NCI-H2029 treated with DMSO at 0.1 percent for 48 hours (cell line): ENCODE measurements at places on chromosomes 12 and 14.

DNA sequence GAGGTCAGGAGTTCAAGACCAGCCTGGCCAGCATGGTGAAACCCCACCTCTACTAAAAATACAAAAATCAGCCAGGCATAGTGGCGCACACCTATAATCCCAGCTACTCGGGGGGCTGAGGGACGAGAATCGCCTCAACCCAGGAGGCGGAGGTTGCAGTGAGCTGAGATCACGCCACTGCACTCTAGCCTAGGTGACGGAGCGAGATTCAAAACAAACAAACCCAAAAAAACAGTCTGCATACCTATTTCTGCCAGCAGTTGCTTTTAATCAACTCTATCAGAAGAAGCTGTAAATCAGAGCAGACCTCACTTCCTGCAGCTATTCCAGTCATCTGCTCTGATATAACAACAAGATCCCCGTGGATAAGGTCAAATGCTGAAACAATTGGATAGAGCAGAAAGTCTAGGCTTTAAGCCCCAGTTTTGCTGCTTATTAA is 50.5 kb downstream of the LIMA1 start:
- DNase-seq: no peak

GRCh38 chr14:92577321-92577742 is 63.8 kb downstream of the RIN3 start:
- DNase-seq: no peak

- peak; percentile 72 for DNase-seq
These were observed 485.7 kb downstream of the ZFP36L1 start for GRCh38 chr14:68306934-68307789.

DNA sequence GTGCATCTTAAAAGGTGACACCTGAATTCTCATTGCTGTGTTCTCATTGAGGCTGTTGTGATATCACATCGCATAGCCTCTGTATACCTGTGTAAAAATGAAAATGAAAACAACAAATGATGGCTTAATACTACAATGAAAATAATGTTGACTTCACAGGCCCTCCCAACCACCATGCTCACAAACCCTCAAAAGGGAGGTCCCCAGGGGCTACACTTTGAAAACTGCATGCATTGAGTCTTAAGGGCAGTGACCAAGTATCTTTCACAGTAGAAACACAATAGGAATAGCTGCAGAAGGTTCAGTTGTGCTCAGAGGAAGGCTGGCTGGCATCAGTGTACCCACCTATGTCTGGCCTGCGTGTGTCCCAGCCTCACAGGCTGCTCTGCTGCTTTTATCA is 27.6 kb upstream of the KCNK13 start:
- no peak for DNase-seq

DNA sequence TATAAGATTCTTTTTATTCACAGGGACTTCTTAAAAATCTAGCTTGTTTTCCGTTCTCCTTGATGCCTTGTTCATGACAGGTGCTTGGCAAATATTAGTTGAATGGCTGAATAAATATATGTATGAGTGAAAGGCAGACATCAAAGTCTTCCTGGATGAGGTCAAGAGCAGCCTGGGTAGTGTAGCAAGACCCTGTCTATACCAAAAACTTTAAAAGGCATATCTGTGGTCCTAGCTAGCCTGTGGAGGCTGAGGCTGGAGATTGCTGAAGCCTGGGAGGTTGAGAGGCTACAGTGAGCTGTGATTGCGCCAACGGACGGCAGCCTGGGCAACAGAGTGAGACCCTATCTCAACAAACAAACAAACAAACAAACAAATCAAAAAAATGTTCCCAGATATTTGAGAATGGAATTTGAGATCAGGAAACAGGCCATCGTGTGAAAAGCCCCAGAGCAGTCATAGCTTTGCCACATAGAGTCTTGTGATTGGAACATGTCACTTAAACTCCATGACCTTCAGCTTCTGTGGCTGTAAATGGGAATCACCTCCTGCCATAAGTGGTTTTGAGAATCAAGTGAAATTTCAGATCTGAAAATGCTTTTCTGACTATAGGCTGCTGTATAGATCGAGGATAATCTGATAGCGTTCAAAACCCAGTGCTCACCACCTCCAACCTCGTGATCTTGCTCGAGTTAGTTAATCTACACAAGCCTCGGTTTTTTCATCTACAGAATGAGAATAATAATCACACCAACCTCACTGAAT is 64.3 kb downstream of the ZFP36L1 start:
- DNase-seq: no peak

- DNase-seq: no peak
These were observed 165.9 kb downstream of the RBM19 start for GRCh38 chr12:113800201-113800600.

DNA sequence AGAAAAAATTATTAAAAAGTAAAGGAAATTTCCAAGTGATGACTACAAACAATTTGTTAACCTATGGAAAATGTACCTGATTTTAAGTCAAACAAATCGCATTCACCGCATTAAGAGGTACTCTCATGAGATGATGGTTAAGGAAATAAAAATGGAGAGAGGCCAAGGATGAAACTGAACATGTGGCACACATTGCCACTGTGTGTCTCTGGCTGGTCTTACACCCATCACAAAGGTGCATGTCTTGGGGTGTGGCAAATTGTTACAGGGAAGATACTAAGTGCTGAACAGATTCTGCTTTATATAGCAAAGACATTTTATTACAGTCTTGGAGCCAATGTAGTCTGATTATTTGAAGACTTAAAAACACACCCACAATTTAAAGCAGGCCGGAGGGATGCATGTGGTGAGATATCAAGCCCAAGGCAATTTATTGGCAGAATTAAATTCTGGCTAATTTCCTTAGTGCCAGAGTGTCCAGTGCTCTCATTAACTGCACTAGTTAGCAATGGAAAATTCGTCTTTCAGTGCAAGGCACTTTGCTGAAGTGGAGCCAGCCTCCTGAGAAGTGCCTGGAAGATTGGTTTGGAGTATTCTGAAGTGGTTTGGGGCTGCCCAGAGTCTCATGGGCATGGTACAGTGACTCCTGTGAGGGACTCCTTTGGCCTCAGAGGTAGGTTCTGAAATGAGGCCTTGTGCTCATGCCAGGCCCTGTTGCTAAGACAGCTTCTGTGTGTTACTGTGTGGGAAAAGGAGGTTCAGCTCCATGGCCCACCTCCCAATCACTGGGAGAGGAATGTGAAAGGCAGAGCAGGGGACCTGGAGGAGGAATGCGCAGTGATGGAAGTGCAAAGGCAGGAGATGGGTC is 166.9 kb downstream of the BRMS1L start:
- DNase-seq: no peak

- DNase-seq: peak; percentile 63
These were observed 12.4 kb downstream of the TBC1D30 start for GRCh38 chr12:64836856-64837255.

- no peak for DNase-seq
These were observed 553 bp downstream of the TRIM9 start for GRCh38 chr14:51094282-51094821.

DNA sequence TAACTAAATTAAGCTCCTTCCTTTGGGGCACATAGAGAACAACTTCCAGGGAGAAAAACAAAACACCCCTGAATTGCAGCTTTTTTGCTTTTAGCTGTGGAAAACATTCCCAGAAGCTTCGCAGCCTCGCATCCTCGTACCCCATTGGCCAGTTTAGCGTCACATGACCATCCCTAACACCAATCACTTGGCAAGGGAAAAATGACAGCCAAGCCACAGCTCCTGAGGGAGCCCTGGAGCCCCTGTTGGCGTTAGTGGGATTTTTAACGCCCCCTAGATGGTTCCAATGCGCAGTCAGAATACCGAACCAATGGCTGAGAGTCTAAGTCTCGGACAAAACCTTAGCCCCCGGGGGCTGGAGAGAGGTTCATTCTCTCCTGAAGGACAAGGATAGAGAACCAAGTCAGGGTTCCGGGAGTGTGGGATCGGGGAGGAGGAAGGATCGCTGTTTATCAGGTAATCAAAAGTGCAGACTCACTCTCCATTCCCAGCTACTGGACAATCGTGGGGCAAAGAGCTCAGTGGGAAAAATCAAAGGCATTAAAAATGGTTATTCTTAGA is 135.6 kb upstream of the HIF1A start:
- DNase-seq: peak; percentile 97

- DNase-seq: no peak
These were observed 30.6 kb downstream of the FBXO21 start for GRCh38 chr12:117159674-117160073.

DNA sequence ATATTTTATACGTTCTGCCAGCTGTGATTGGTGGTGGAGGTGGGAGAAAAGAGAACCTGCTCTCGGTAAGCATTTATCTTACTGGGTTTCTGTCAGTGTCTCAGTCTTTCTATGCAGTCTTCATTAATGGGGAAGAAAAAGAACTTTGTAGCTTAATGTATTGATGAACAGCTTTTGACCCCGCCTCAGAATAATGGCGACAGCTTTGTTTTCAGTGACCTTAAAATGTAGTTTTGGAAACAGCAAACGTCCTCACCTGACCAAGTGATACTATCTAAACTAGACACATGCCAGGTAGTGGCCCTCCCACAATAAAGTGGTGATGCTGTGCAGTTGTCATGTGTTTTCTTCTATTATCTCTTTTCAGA is 1.4 kb downstream of the DACT1 start:
- DNase-seq: no peak

DNA sequence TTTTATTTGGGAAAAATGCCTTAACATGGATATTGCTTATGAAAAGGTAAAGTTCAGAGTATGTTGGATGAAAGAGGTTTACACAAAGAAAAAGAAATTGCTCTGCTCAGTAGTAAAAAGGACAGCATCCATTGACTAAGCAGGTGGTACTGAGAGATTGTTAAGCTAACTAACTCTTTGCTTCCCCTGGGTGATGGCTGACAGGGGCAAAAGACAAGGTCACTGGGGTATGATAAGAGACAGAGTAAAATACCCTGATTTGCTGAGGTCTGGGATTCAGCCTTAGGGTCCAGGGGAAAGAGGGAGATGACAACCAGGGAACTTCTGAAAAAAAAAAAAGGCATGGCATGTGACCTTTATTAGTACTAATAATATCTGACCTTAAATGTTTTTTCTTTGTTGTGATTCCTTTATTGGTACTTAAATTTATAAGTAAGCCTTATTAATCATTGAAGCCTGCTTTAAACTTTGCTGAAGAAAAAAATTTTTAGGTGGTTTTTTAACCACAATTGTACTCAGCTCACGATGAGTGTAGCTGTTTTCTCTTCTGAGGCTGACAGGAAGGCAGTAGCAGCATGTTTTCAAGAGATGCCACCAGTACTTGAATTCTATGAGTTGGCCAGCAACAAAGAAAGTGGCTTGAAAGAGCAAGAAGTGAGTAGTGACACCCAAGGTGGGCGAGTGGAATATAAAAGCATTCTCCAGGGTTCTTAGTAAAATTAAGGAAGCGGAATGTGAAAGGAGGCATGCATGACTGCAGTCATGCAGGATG is 43.7 kb upstream of the KITLG start:
- no peak for DNase-seq

DNA sequence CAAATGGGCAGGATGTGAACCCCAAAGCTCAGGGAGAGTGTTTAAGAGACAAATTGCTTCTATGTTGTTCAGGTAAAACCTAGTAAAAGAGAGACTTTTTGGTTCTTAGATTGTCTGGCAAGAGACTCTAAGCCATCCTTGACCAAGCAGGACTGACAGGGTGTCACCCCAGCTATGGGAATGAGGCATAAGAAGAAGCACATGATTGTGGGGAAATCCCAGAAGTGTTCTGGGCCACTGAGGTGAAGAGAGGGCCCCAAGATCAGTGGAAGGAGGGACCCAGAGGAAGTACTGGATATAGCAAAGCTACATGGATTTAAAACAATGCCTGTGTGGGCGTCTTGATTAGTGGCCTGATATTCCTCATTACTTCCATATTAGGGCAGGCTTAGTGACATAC is 99.0 kb downstream of the SAMD4A start:
- no peak for DNase-seq

- no peak for DNase-seq
These were observed 178.1 kb downstream of the ACSS3 start for GRCh38 chr12:81255947-81256346.

- no peak for DNase-seq
These were observed 159.2 kb downstream of the MYRFL start for GRCh38 chr12:69984241-69984640.

- DNase-seq: no peak
These were observed 136.5 kb downstream of the FBXL14 start for GRCh38 chr12:1457901-1458300.

DNA sequence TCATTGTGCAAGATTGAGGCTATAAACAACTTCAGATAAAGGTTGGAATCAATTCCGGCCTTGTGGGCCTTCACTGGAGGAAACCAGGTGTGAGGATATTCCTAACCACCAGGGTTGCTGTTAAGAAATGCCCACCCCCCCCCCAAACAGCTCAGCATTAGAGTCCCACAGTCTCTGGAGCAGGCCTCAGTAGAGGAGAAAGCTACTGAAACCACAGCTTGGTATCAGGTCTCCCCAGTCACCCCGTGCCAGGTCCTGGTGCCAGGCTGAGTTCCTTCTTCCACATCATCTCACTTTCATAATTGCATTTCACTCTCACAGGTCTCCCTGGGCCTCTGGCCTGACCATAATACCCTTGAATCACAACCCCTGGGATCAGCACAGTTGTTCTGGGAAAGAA is 12.5 kb downstream of the GALNT6 start:
- no peak for DNase-seq

DNA sequence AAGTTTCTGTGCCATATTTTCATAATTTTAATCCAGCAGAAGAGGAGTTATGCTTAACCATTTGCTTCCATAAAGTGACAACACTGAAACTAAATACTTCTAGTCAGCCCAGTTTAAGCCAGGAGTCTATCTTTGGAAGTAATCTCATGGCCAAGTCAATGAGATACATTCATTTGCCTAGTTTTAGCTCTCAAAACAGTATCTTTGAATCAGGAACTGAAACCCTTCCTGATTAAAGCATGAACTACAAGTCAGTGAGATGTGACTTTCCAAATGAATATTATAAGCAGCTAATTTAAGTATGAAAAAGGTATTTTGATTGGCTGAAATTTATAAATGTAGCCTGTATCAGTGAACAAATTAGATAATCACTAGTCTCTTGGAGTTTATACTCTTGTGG is 491.5 kb downstream of the SLC6A15 start:
- no peak for DNase-seq

GRCh38 chr14:104222396-104223036 is 84.1 kb downstream of the KIF26A start:
- DNase-seq: no peak

DNA sequence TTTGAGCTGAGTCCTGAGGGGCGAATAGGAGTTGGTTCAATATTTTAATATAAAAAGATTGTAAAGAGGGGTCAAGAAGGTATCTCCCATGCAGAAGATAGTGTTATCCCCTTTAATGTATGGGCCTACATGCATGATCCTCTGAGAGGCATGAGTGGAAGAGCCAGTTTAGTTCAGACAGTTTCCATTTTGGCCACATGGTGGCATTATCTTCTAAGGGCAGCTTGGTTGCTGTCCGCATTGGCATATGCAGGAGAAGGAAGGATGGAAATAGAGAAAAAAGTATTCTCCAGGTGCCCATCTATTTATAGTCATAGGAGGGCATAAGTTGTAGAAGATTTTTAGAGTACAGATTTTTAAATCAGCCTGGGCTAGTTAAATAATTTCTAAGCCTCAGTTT is 5.4 kb downstream of the SAMD4A start:
- DNase-seq: peak; percentile 41

- DNase-seq: no peak
These were observed 97.3 kb downstream of the RIN3 start for GRCh38 chr14:92610849-92611271.

GRCh38 chr14:32336702-32337101 is 7.6 kb downstream of the AKAP6 start:
- DNase-seq: no peak

- peak; percentile 25 for DNase-seq
These were observed 56.3 kb downstream of the FGD4 start for GRCh38 chr12:32455607-32456071.

- peak; percentile 62 for DNase-seq
These were observed at the start of gene SDSL for GRCh38 chr12:113422030-113422885. SDSL (plus strand) TSS chr12:113422380; CDS start chr12:113427983, 5,603 bp downstream.

- DNase-seq: no peak
These were observed 32.6 kb downstream of the RFLNA start for GRCh38 chr12:124327362-124328043.
